Spinal cord (tissue), 10 donors: ENCODE measurements at places on chromosomes 1 and 21. TPM values are rescaled to one million over a fixed set of nuclear protein-coding genes. Genes with fewer than 3 reads are reported as not detected.

DNA sequence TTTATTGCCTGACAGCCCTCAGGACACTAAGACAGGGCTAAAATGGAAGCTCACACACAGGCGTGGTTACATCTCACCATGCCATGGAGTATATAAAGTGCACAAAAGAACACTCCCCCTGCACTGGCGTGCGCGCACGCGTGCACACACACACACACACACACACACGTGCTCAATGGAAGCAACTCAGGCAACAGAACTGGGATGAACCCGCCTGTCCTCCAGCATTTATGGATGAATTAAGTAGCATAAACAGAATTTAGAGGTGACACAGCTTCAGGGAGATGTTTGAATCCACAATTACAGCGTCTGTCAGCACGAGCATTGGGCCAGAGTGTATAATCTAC is 146.5 kb upstream of the COA6 start:
- H3K27ac ChIP-seq, result no peak overlapping the region
- H3K4me1 ChIP-seq, result peaks cover 14% of the 10 kb centered on the region

The KCNJ6 gene
- total RNA-seq, result 5.2 TPM

GRCh38 chr1:182656842-182657397 is 27.5 kb downstream of the RGS8 start:
- H3K36me3 ChIP-seq, result no peaks in the 10 kb centered on the region
- H3K4me1 ChIP-seq, result peaks cover 11% of the 10 kb centered on the region
- no peak overlapping the region for H3K27ac ChIP-seq

GRCh38 chr1:157984469-157984868 is 9.0 kb upstream of the KIRREL1 start:
- H3K27ac ChIP-seq, result no peak overlapping the region
- no peaks in the 10 kb centered on the region for H3K36me3 ChIP-seq
- H3K4me1 ChIP-seq, result no peaks in the 10 kb centered on the region
- H3K27me3 ChIP-seq, result no peaks in the 10 kb centered on the region

DNA sequence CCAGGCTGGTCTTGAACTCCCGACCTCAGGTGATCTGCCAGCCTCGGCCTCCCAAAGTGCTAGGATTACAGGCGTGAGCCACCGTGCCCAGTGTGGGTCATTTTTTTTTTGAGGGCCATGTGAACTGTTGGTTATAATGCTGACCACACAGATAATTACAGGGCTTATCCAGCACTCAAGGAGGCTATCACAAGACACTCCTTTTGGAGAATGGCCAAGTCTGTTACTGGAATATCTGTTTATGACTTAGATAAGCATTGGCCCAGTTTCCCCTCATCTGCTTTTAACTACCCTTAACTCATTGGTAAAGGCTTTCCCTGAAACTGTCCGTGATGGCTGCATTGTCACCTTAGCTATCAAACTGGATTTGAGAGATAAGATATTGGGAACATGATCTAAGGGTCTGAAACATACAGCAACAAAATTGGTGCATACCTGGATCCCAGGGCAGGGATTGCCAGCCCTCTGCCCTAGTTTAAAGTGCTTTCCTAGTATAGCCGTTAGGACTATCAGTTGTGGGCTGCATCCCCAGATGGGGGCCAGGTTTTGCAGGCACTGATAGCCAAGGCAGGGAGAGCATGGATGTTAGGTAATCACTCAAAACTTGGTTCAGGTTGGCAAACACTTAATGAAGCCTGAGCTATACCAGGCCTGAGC is 15.6 kb downstream of the SZT2 start:
- DNase-seq, result no peak
- H3K4me1 ChIP-seq, result no peaks in the 10 kb centered on the region
- no peaks in the 10 kb centered on the region for H3K27me3 ChIP-seq
- H3K27ac ChIP-seq, result no peak overlapping the region
- peaks cover 49% of the 10 kb centered on the region for H3K36me3 ChIP-seq

GRCh38 chr1:35567947-35568558 is 5.1 kb upstream of the TFAP2E start:
- H3K4me1 ChIP-seq, result peaks cover 35% of the 10 kb centered on the region
- H3K36me3 ChIP-seq, result peaks cover 39% of the 10 kb centered on the region
- no peak overlapping the region for H3K4me3 ChIP-seq
- no peak for DNase-seq
- no peak overlapping the region for H3K27ac ChIP-seq

The TNNI3K gene
- total RNA-seq, result 4.1 TPM

- no peak overlapping the region for H3K4me3 ChIP-seq
- DNase-seq, result no peak
- H3K4me1 ChIP-seq, result no peaks in the 10 kb centered on the region
- peaks cover 49% of the 10 kb centered on the region for H3K36me3 ChIP-seq
- no peak overlapping the region for H3K27ac ChIP-seq
Observed at GRCh38 chr1:33715195-33715811, 148.6 kb upstream of the HMGB4 start.

GRCh38 chr1:71031426-71031825 is 16.2 kb downstream of the PTGER3 start:
- H3K27me3 ChIP-seq, result no peaks in the 10 kb centered on the region
- no peak overlapping the region for H3K4me3 ChIP-seq
- no peaks in the 10 kb centered on the region for H3K36me3 ChIP-seq
- H3K4me1 ChIP-seq, result no peaks in the 10 kb centered on the region

DNA sequence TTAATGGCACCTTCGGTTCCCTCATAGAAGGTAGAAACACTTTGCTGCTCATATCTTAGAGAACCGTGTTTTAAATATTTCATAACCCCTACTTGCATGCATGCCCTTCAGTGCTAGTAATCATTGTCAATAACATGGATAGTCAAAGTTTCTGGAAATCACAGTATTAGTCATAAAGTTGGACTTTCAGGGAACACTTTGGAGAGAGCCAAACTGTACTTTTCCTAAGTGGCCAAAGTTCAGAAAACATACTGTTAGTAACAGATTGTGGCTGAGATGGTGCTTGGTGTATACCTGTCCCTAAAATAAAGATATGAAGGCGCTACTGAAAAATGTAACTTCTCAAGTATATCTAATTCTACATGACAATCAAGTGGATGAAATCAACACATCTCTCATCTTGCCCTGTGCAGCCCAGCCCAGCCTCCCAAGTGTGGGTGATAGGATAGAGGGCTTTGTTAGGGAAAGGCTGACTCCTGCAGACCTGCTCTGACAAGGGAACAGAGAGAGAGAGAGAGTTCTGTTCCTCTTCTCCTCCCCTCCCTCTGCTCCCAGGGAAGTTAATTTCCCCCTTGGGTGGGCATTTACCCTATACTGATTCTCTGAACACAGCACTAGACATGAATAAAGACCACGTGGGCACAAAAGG is 14.4 kb downstream of the MYOC start:
- H3K27me3 ChIP-seq, result no peaks in the 10 kb centered on the region
- no peak for DNase-seq
- H3K36me3 ChIP-seq, result no peaks in the 10 kb centered on the region
- H3K4me3 ChIP-seq, result no peak overlapping the region
- no peaks in the 10 kb centered on the region for H3K4me1 ChIP-seq
- H3K27ac ChIP-seq, result no peak overlapping the region

DNA sequence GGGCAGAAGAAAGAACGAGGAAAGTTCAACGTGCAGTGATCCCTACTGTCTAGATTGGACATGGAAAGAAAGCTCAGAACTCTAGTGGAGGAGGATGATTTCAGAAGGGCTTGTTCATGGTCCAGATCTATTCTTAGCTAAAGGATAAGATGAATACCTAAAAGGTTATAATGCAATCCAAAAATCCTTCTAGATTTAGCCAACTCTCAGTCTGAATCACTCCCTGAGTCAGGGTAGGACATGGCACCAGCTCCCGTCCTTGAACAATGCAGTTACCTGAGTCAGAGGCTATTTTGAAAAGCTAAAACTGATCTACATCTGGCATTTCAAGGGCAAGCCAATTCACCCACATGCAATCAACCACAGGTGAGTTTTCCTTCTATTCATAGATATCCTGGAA is 38.8 kb upstream of the HIVEP3 start:
- peaks cover 4% of the 10 kb centered on the region for H3K4me1 ChIP-seq
- no peaks in the 10 kb centered on the region for H3K27me3 ChIP-seq
- H3K36me3 ChIP-seq, result no peaks in the 10 kb centered on the region
- no peak for DNase-seq

The NHLH2 gene
- total RNA-seq, result 2.8 TPM

DNA sequence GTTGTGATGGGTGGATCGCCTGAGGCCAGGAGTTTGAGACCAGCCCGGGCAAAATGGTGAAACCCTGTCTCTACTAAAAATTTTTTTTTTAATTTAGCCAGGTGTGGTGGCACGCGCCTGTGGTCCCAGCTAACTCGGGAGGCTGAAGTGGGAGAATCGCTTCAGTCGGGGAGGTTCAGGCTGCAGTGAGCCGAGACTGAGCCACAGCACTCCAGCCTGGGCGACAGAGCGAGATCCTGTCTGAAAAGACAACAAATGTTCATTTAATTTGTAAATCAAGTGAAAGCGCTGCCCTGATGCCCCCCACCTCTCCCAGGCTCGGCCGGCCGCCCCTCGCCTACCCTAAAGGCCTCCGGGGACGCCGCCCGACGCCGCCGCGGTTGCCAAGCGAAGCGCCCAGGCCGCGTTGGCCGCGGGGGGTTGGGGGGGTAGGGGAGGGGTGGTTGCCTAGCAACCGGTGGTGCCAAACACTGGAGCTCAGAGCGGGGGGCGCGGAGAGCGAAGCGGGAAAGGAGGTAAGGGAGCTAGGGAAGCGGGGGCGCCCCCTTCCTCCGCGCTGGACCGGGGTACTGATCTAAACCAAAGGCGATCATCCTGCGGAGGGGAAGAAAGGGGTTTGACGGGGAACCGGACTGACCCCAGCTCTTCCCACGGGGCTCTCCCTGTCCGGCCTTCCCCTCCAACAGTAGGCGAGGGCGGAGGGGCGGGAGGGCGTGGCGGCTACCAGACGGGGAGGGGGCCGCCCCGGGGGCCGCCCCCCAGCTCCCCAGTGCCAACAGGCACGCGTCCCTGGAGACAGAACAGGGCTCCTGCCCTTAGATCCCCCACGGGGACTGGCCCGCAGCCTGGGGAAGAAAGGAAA is at the start of gene TEKT2:
TSS of gene TEKT2 (plus strand) at position 460 of the 862 bp plus-strand sequence. CDS start 828 bp downstream, outside the sequence.
- peak within 1 kb of the TSS; percentile 54 for H3K4me3 ChIP-seq
- no peaks in the 10 kb centered on the region for H3K27me3 ChIP-seq
- H3K36me3 ChIP-seq, result peaks cover 25% of the 10 kb centered on the region
- DNase-seq, result peak; percentile 97
- peaks cover 48% of the 10 kb centered on the region for H3K4me1 ChIP-seq
- peak within 1 kb of the TSS; percentile 33 for H3K27ac ChIP-seq

DNA sequence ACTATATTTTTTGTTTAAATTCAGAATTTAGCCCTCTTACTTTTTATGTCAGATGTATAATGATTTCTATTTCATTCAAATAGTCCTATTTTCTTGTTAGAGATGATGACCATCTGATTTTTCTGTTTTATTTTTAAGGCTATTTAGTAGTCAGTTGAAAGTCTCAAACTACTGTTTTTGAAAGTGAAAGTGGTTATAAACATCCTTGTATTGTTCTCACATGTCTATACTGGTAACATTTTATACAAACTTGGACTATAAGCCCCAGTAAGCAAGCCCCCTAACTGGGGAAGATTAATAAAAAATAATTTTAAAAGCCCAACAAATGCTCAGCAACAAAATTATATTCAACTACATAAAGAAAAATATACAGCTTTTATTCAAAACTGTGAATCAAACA is 271.3 kb upstream of the RGS18 start:
- DNase-seq, result no peak
- H3K36me3 ChIP-seq, result no peaks in the 10 kb centered on the region
- H3K4me1 ChIP-seq, result no peaks in the 10 kb centered on the region
- H3K27me3 ChIP-seq, result no peaks in the 10 kb centered on the region

DNA sequence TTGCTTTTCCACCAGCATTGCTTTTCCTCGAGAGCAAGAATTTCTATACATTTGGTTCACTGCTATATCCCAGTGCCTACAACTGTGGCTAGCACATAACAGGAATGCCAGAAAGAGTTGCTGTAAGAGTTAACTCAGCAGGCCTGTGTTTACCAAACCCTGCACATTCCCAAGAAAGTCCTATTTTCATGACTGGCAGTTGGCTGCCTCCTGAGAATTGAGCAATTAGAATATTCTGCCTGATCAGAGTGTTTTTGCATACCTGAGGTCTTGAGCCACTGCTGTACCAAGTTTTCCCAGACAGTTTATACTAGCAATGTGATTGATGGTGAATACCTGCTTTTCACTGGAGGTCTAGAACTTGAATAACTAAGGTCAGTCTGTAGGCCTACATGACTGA is 2.7 kb upstream of the GNPAT start:
- no peak for DNase-seq
- peaks cover 2% of the 10 kb centered on the region for H3K36me3 ChIP-seq
- peaks cover 10% of the 10 kb centered on the region for H3K4me1 ChIP-seq

GRCh38 chr1:17156108-17156507 is 36.9 kb upstream of the PADI2 start:
- no peaks in the 10 kb centered on the region for H3K36me3 ChIP-seq
- H3K27me3 ChIP-seq, result no peaks in the 10 kb centered on the region
- no peak for DNase-seq
- no peaks in the 10 kb centered on the region for H3K4me1 ChIP-seq

DNA sequence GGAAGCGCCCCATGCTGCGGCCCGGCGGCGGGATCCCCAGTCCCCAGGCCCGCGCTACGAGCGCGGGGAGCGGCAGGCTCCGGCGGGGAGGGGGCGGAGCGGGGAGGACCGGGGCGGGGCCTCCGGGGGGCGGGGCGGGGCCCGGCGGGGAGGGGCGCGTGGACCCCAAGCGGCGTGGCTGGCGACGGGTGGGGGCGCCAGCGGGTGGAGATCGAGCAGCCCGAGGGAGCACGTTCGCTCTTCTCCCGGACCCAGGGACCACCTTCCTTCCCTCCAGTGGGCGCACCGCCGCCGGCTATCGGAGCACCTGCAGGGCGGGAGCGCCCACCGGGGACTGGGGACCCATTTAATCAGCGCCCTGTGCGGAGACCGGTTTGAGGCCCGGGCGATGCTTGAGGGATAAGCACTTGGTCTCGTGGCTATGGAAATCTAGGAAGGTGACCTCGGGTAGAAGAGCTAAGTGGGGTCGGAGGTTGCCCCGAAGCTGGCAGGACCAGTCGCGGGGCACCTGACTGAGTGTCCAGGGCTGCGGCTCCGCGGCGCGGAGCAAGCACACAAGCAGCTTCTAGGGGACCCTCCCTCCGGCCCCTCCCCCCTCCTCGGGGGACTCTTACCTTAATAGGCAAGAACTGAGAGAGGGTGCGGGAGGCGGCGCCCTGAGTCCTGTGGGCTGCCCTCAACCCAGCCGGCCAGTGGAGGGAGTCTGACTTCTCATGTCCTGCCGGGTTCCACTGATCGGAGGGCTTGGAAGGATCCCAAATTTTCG is at the start of gene TSPAN2:
TSS of gene TSPAN2 (minus strand) at position 84 of the 766 bp plus-strand sequence. CDS start at position 13, 71 bp downstream.
- peak within 1 kb of the TSS; percentile 15 for H3K27ac ChIP-seq
- no peak for DNase-seq
- H3K4me1 ChIP-seq, result peaks cover 26% of the 10 kb centered on the region
- H3K27me3 ChIP-seq, result peaks cover 6% of the 10 kb centered on the region

- no peak for DNase-seq
- no peak overlapping the region for H3K4me3 ChIP-seq
- H3K36me3 ChIP-seq, result no peaks in the 10 kb centered on the region
- H3K27ac ChIP-seq, result no peak overlapping the region
- H3K4me1 ChIP-seq, result no peaks in the 10 kb centered on the region
Observed at GRCh38 chr1:216448011-216448510, 24.8 kb upstream of the USH2A start.

DNA sequence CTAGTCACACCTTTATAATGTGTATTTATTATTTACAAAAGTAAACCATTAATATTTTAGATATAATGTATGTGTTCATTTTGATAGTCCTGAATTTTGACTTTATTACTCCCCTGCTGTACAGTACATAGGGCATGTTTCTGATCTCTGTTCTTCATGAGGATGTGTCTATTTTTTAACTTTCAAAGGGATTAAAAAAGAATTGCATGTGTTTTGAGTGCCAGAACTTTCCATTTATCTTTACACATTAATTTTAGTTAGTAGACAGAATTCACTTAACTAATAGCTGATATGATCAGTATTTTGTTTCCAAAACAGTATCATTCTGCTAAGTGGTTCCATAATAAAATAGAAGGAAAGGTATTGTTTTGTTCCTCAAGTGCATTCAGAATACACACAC is 3.1 kb downstream of the PBX1 start:
- H3K36me3 ChIP-seq, result no peaks in the 10 kb centered on the region
- H3K27me3 ChIP-seq, result no peaks in the 10 kb centered on the region
- H3K4me1 ChIP-seq, result no peaks in the 10 kb centered on the region
- H3K4me3 ChIP-seq, result peak overlapping the region; percentile 66
- DNase-seq, result no peak

The SPRR2F gene
- 0.22 TPM for total RNA-seq
